ENCODE measurements at places on chromosomes 6 and 20. TPM values are rescaled to one million over a fixed set of nuclear protein-coding genes. Genes with fewer than 3 reads are reported as not detected.

GRCh38 chr6:97077380-97077779, 152.9 kb downstream of the KLHL32 start:
- no peak for DNase-seq

GRCh38 chr6:75551367-75551952, 50.2 kb upstream of the SENP6 start:
- DNase-seq: no peak

DNA sequence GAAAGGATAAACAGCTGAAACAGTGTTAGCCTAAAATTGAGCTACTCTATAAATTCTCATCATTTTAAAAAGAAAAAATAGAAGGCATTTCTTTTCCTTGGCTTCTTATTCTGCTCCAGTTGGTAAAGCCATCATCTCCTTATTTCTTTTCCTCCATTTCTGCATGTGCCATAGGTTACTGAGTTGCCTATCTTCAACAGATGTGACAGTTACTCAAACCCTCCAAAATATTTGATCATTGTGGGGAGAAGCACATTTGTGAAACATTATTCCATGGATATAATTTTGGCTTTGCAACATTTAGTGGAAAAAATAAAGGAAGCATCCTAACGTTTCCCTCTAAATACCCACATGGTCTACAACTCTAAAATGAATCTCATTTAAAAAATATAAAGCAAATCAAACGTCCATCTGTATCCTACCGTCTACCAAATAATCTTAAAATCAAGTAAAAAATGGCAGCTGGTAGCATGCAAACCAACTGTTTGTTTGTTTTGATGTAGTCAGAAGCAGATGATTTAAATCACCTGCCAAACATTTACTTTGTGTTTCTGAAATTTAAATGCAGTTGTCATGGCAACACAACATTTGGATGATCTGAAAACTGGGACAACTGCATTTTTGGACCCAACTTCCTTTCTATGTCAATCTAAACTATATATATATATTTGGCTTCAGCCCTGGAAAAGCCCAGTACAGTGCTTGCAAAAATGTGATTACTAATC, 16.8 kb upstream of the SNX9 start:
- no peak for DNase-seq

- peak; percentile 72 for DNase-seq
These were observed 60.7 kb downstream of the TNFAIP3 start for GRCh38 chr6:137927777-137928218.

GRCh38 chr20:32396646-32397160, 38.6 kb downstream of the ASXL1 start:
- DNase-seq: no peak

PLCB1 gene
- total RNA-seq: 2.8 TPM

TMEM63B gene
- 17.4 TPM for total RNA-seq
